ENCODE measurements at places on chromosomes 2 and 18.

GRCh38 chr18:57801325-57801724 is 1.8 kb downstream of the ATP8B1 start:
- DNase-seq: no peak

- DNase-seq: peak; percentile 95
These were observed 92.8 kb downstream of the AP1S3 start for GRCh38 chr2:223744580-223744979.

DNA sequence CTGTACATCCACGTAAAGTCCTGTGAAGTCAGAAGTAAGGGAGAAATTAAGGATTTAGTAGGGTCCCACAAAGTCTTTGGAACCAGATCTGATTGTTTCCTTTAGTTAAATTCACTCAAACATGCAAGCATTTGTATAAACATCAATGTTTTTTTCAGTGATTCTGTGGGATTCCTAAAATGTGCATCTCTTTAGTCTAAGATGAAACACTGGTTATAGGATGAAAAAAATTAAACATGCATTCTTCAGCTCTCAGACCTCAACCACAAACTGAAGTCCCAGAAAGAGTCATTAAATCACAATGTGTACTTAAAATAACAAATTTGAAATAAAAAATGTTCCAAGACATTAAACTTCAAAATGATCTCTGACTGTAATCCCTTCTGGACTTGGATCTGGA is 76.5 kb upstream of the APCDD1 start:
- DNase-seq: no peak

DNA sequence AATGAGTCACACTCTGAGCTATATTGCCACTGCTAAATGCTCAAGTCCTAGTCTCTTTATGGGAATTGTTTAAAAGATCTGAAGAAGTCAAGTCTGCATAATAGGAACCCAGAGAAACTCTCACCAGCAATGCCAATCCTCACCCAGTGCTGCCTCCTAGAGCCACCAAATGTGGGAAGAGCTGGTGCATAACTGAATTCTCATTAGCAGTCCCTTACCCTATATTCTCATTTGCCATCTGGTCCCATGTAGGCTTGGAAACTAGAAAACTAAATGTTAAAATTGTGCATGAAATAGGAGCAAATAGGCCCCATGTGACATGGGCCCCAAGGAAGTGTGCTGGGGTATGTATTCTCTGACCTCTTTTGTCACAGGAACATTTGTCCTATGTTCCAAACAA is 224.4 kb upstream of the SMAD2 start:
- no peak for DNase-seq

- DNase-seq: no peak
These were observed 117.2 kb downstream of the CTNNA2 start for GRCh38 chr2:79630060-79630459.
